ENCODE measurements at places on chromosomes 2 and 18. TPM values are rescaled to one million over a fixed set of nuclear protein-coding genes. Genes with fewer than 3 reads are reported as not detected.

Gene HADHA
- 137 TPM for total RNA-seq

Gene ADI1
- 21.0 TPM for total RNA-seq

Gene IL1RL1
- not detected for total RNA-seq

Gene RESP18
- not detected for total RNA-seq

Gene SERPINB12
- total RNA-seq, result not detected

Gene FTCDNL1
- total RNA-seq, result 0.59 TPM

Gene ERICH2
- total RNA-seq, result not detected

Gene AGXT
- total RNA-seq, result not detected

Gene THUMPD2
- 7.1 TPM for total RNA-seq

Gene CFAP65
- total RNA-seq, result not detected

Gene ALLC
- total RNA-seq, result not detected

Gene IL37
- total RNA-seq, result 1.00 TPM

Gene DSG1
- total RNA-seq, result not detected

Gene ARMC9
- total RNA-seq, result 33.6 TPM

Gene RPRM
- 92.3 TPM for total RNA-seq

Gene WDSUB1
- 7.4 TPM for total RNA-seq

Gene MZT2B
- total RNA-seq, result 277 TPM

Gene GPAT2
- total RNA-seq, result 0.44 TPM

Gene CAPN14
- total RNA-seq, result 0.17 TPM

Gene UGT1A6
- total RNA-seq, result not detected

Gene PASK
- total RNA-seq, result 20.4 TPM

Gene MOGAT1
- total RNA-seq, result not detected

Gene MAP2
- total RNA-seq, result 1.6 TPM

Gene PDK1
- 154 TPM for total RNA-seq

Gene C2orf92
- 4.2 TPM for total RNA-seq

Gene MAP3K19
- not detected for total RNA-seq

Gene MGAT4A
- total RNA-seq, result 2.1 TPM

Gene FRZB
- 1.5 TPM for total RNA-seq

Gene CABLES1
- total RNA-seq, result 22.5 TPM

Gene STAM2
- total RNA-seq, result 7.8 TPM

Gene PLGLB1
- total RNA-seq, result 0.33 TPM

Gene SIX2
- total RNA-seq, result 0.07 TPM

Gene POTEJ
- not detected for total RNA-seq

Gene CNDP1
- total RNA-seq, result not detected

Gene SOWAHC
- 27.1 TPM for total RNA-seq
